Cardiac septum (tissue), 1 donor: ENCODE measurements at places on chromosomes 11 and 22. TPM values are rescaled to one million over a fixed set of nuclear protein-coding genes. Genes with fewer than 3 reads are reported as not detected.

- DNase-seq = no peak
These were observed 16.0 kb upstream of the FJX1 start for GRCh38 chr11:35602160-35602793.

GRCh38 chr11:121578251-121578976 lies 125.6 kb upstream of the SORL1-AS1 start:
- DNase-seq = no peak

- DNase-seq = no peak
These were observed 10.7 kb downstream of the SLCO2B1 start for GRCh38 chr11:75161506-75162095.

DNA sequence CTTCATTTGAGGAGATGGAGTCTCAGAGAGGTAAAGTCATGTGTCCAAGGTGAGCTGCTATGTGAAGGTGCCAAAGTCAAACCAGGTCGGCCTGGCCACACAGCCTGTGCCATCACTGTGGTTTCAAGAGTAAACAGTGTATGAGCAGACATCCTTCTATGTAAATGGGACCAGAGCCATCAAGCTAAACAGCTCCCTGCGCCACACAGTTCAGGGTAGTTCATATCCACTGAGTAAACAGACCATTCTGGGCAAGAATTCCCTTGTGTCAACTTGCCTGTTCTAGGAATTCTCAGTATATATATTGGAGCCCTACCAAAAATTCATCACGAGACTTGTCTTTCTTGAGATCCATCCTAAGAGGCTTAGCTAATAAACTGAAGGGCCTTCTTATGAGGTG lies 77.5 kb downstream of the AMOTL1 start:
- no peak for DNase-seq

- no peak for DNase-seq
These were observed 114.3 kb upstream of the ZC3H12C start for GRCh38 chr11:109978895-109979294.

The GAL gene
- total RNA-seq = 0.30 TPM
